GM19239 (cell line): ENCODE measurements at places on chromosomes 11 and 22.

- no peak for DNase-seq
Measured at GRCh38 chr11:122197066-122197987, 81.3 kb upstream of the BLID start.

GRCh38 chr11:124891373-124891861 is 6.2 kb downstream of the ROBO4 start:
- no peak for DNase-seq

- DNase-seq, result no peak
Measured at GRCh38 chr11:124754309-124754708, 2.3 kb upstream of the VSIG2 start.

DNA sequence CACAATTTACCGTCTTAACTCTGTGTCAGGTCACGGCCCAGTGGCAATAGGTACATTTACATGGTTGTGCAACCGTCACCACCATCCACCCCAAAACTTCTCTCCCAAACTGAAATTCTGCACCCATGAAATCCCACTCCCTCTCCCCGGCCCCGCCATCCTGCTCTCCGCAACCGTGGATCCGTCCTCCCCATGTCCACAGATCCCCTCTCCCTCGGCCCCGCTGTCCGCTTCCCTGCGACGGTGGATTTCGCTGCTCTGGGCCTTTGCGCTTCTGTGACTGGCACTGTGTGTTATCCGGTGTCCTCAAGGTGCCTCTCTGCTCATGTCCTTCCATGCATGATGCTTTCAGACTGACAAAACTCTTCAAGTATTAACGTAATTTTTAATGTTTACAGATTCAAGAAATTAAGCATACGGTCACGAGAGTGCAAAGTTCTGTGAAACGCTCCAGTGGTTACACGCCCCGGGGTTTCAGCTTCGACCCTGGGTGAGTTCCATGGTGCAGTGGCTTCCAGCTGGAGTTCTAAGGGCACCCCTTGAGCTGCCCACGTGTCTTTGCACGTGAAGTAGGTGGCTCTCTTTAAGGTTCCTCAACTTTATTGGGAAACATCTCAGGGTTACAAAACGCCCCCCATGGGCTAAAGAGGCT is 76.4 kb downstream of the KCNQ1 start:
- DNase-seq, result no peak

GRCh38 chr22:17159504-17159951 is 451 bp upstream of the HDHD5 start:
- no peak for DNase-seq

- no peak for DNase-seq
Measured at GRCh38 chr11:72237112-72237931, 6.7 kb downstream of the PHOX2A start.

- DNase-seq, result no peak
Measured at GRCh38 chr22:46547883-46548244, 10.4 kb upstream of the CELSR1 start.

DNA sequence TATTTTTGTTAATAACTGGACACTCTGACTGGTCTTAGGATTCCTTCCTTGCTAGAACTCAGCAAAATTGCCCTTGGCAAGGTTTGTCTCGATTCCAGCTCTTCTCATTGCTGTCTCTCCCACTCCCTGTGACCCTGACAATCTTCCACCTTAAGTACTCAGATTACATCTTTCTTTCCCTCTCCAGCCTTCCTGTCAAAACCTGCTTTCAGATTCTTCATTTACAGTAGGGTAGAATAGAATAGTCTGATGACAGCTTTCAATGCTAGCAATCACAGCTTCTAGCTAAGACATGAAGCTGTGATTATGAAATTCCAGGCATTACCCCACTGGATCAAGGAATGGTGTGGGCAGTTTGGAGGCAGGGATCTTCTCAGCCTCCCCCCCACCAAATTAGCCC is 39.2 kb upstream of the LMO2 start:
- DNase-seq, result no peak

GRCh38 chr22:29260031-29260560 is 7.7 kb downstream of the RHBDD3 start:
- DNase-seq, result no peak

DNA sequence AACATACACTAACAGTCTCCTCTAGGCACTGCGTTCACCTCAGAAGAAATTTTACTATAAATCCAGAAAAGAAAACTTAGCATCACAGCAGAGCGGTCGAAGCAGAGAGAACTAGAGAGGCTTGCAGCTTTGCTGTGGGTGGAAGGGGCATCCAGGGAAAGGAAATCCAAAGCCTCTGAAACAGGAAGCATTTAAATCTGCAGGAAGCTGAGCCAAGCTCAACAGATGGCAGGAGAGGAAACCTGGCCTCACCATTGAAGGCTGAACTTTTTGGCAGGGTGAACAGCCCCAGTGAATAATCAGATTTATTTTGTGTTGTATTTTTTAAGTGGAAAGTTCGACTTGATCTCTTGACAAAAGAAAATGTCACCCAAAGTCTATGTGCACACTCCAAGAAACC is 858.1 kb downstream of the OPCML start:
- no peak for DNase-seq

DNA sequence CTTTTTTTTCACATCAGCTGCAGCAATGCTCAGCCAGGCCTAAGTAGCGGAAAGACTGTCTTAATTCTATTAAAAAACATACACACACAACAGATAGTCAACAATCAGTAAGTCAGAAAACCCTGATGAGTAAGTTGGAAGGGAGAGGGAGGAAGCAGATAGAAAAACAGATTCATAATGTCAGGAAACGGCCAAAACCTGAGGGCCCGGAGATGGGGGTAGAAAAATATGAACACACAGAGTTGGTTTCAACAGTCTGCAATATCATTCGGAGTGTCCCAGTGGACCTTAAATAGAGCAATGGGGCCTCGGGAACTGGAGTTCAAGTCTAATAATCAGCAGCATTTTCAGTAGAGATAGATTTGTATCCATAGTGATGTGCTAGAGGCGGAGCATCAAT is 14.8 kb downstream of the LRRC55 start:
- DNase-seq, result no peak

GRCh38 chr22:26584010-26584409 is 5.9 kb downstream of the TPST2 start:
- DNase-seq, result no peak

GRCh38 chr11:118201966-118202365 is 22.8 kb downstream of the JAML start:
- DNase-seq, result no peak

DNA sequence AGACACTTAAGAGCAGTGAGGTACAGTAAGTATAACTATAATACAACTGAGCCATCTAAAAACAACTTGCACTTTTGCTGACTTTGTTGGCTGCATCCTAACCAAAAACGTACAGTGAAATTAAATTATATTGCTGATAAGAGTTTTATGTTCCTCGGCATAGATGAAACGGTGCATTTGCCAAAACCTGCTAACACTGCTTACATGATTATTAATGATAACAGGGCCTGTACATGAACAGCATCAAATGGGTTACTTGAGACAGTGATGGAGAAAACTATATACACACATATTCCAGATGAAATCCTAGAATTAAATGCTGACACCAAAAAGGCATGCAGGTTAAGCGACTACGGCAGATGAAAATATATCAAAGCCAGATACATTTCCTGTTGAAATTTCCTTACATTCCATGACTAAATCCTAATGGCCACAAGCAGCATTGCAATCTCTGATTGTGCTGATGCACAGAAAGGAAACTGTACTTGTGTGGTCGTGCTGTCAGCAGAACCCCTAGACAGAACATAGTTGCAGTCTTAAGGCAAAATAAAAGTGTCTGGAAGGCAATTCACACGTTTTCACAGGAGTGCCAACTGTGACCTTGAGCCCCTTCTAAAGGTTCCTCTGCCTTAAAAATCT is 143.9 kb downstream of the CADM1 start:
- no peak for DNase-seq

DNA sequence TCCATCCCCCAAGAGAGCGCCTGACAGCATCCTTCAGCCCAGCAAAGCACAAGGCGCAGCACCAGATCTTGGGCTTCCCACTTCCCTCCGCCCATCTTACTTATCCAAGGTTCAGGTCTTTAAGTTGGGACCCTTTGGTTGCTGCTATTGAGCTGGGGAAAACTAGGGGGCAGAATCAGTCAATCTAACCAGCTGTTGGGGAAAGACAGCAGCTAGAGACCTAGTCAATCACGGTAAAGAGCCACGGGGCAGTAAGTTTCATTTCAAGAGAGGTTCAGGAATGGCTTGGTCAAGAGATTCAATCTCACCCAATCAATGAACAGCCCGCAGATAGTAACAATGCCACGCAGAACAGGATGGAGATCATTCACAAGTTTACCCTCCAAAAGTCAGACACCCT is 1.7 kb downstream of the ABTB2 start:
- no peak for DNase-seq

DNA sequence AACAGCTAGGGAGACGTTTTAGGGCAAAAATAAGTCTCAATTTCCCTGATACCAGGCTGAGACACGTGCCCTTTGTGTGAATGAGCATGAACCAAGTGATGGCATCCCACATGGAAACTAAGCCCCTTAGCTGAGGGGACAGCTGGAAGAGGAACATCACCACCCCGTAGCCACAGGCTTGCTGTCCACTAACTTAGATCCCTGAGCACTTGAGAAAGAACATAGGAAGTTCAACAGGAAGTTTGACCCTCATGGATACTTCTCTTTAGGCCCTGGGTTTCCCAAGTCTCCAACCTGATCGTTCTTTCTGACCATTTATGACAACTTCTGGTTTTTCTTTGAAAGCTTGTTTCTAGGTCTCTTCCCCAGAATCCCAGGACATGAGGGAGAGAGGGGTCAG is 11.6 kb upstream of the CKAP5 start:
- DNase-seq, result no peak

DNA sequence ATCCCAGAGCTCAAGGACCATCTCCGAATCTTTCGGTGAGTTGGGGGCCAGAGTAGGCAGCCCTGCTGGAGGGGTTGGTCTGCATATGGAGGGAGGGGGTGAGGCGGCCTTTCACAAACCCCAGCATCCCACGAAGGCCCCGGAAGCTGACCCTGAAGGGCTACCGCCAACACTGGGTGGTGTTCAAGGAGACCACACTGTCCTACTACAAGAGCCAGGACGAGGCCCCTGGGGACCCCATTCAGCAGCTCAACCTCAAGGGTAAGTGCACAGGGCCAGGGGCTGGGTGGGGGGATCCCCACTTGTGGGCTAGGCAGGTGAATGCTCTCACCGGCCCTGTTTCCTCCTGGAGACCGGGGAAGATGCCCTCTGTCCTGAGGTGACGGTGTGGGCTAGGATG is 6.2 kb downstream of the TRPT1 start:
- DNase-seq, result no peak

GRCh38 chr11:10426475-10426874 is 28.6 kb upstream of the AMPD3 start:
- DNase-seq, result no peak

DNA sequence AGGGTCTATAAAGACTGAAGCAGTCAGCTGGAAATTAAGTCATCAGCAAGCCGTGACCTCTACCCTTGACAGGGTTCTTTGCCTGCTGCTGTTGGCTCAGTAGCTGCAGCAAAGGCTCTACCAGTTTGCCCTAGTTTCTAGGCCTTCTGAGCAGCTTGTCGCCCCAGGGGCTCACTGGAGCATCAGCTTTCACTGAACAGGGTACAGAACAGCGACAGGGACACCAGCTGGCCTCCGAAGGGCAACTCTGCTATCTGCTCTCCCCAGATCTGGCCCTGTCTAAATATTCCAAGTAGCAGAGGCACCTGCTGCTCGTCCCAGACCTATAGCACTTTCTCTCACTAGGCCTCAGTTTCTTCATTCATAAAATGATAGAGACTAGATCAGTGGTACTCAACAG is 42.4 kb downstream of the SMCO4 start:
- no peak for DNase-seq

DNA sequence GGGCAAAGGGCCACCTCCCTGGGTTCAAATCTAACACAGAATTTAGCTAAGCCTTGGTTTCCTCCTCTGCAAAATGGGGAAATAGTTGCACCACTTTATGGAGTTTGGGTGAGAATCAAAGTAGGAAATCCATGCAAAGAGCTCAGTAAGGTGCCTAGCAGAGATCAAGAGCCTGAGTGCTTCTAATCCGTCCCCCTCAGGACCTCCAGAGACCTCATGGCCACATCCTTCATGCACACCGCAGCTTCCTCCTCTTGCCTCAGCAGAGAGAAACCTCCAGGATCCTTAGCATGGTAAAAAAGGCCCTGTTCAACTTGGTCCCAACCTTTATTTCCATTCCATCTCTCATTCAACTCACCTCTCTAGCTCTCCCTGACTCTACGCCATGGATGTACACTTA is 37.8 kb upstream of the NAV2 start:
- no peak for DNase-seq

DNA sequence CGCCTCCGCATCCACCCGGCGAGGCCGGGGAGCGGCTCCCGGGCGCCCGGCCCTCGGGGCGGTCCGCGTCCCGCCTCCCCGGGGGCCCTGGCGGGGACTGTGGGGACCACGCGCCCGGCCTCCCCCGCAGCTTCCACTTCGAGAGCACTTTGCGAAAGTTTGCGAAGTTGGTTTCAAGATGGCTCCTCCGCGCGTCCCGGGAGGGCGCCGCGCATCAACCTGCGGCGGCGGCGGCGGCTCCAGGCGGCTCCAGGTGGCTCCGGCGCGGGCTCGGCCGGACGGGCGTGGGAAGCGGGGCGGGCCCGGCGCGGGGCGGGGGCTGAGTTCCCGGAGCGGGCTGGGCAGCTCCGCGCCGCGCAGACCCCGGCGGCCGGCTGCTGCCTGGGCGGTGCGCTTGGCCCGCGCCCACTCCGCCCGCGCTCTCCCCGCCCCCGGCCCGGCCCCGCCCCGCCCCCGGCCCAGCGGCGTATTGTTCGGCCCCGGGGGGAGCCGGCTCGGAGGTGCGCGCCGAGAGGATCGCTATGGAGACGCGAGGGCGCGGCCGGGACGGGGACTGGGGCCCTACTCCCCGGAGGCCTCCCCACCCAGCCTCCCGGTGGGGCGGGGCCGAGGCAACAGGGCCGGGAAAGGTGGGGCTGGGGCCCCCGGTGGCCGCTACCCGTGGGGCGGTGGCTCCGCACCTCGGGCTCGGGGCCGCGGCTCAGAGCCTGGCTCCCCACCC is at the start of gene CELSR1:
Gene CELSR1 (minus strand): TSS at position 396 of the 721 bp plus-strand sequence. CDS start 450 bp downstream, outside the sequence.
- peak; percentile 49 for DNase-seq

DNA sequence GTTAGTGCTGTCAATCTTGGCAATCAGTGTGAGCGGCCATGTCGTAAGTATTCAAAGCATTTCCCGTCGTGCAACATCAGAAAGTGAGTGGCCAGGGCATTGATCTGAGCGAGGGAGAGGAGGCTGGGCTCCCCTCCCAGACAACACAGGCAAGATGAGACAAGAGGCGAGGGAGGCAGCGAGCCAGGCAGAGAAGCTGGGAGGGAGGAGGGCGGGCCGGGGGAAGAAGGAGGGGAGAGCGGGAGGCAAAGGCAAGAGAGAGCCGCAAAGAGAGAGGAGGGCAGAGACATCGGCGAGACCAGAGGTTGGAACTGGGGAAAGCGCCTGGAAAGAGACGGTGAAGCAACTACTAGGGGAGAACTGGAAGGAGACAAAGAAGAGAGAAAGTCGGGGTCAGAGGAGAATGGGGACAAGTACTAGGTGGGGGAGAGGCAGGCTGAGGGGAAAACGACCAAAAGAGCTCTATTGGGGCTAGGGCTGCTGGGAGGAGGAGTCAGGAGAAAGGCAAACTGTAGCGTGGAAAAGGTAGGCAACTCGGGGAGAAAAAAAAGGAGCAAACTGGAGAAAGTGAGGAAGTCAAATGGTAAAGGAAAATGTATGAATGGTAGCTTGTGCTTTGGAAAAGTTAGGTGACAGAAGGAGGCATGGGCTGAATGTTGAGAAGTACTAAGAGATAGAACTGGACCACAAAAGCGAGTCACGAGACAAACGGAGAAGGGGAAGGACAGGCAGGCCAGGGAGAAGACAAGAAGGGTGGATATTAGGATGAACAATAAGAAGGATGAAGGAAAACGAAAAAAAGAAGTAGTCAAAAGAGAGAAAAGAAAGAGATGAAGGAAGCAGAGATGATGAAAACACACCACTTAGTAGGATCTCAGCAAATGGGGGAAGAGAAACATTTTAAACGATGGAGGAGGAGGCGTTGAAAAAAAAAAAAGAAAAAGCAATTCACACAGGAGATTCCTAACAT is 130.5 kb upstream of the C11orf58 start:
- DNase-seq, result no peak
